ENCODE measurements at places on chromosomes 5 and 9.
A peak's percentile ranks its signal among the peaks of the same experiment; 100 is the strongest.

DNA sequence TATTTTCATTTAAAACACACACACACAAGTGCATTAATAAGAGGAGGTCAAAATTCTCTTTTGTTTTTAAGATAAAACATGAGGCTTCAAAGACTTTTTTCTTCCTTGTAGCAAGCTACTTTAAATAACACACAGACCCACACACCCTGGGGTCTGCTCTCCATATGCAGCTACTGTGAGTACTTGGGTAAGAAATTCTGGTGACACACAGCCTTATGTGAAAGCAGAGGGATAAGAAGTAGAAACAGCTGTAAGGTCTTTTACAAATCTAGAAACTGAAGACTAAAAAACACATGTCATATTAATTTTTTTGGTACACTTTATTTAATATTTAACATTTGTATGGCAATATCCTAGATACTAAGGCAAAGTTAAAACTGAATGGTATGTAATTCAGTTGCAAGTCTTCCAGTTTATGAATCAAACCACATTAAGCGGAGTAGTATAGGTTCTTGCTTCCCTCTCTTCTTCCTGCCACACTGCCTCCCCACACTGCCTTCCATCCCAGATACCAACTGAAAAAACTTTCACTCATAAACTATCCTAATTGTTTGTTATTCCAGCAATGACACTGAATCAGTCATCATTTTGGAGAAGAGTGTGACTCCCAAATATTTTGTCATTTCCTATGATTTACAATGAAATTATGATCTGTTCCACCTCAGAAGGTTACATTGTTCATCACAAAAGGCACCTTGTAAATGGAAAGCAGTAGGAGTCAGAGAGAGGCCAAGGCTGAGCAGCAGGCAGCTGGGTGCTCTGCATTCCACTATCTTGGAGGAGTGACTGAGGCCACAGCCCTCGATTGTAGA is 92.0 kb downstream of the PLCXD3 start:
- DNase-seq: no peak

GRCh38 chr5:117255211-117256027 is 680.8 kb upstream of the SEMA6A start:
- no peak for DNase-seq

GRCh38 chr5:45741110-45741509 is 44.9 kb upstream of the HCN1 start:
- DNase-seq: no peak

- no peak for DNase-seq
Measured at GRCh38 chr9:99601571-99602111, 220.0 kb upstream of the NR4A3 start.

GRCh38 chr9:137499858-137500661 is 40.9 kb upstream of the NSMF start:
- no peak for DNase-seq

- peak; percentile 24 for DNase-seq
Measured at GRCh38 chr5:134289509-134290113, 63.7 kb upstream of the PPP2CA start.

DNA sequence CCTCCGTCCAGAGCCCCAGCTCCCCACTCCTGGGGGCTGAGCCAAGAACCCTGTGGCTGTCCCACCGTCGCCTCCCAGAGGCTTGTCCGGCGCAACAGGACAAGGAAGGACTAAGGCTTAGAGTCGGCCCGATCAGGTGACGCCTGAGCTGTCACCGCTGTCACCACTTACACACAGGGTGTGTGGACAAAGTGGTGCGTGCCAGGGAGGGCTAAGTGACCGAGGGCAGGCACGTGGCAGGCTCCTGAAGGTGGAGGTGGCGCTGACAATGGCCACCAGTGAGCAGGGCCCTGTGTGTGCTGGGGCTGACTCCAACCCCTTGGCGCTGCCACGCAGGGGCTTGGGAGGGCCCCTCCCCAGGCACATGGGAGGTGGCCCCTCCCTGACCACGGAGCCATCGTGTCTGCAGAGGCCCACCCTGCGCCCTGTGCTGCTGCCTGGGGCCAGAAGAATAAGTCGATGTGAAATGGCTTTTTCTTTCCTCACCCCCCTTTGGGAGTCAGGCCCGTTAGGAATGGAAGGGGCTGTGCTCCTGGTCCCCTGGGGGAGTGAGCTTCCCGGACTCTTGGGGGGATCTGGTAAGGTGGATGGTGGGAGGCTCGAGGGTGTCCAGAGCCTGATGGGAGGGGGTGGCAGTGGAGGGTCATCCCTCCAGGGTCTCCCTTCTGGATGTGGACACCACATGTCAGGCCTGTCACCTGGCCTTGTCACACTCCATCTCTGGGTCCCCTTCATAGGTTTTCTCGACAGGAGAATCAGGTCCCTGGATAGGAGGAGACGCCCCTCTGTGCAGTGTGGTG is 2.6 kb upstream of the GPSM1 start:
- DNase-seq: no peak

DNA sequence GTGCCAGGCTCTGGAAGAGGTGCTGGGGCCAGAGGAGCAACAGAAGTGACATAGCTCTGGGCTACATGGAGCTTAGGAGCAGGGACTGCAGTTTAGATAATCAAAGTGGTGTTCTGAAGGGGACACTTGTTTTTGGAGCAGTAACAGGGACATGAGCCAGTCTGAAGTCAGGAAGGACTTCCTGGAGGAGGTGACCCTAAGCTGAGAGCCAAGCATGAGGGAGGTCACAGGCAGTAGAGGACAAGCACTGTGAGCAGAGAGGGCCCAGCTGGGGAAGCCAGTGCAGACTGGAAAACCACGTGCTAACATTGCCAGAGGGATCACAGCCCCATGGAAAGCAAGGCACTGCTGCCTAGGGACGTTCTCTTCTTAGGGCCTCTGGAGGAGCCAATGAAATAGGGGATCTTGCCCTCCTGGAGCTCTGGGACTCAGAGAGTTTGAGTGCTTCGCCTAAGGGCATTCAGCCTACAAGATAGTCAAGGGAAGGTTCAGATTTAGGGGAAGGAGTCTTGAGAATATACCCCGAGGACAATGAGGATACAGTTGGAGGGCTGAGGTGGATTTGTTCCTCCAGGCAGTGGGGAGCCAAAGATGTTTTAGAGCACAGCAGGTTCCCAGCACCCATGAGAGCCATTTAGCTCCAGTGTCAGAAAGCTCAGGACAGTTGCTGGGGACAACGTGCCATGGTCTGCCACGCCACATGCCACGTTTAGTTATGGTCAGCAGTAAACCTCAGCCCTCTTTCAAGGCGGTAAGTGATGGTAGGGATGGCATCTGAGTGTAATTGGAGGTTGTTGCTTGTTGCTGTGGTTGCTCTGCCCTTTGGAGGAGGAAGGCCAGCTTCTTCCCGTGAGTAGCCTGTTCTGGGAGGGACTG is 40.5 kb upstream of the SH3PXD2B start:
- DNase-seq: no peak

DNA sequence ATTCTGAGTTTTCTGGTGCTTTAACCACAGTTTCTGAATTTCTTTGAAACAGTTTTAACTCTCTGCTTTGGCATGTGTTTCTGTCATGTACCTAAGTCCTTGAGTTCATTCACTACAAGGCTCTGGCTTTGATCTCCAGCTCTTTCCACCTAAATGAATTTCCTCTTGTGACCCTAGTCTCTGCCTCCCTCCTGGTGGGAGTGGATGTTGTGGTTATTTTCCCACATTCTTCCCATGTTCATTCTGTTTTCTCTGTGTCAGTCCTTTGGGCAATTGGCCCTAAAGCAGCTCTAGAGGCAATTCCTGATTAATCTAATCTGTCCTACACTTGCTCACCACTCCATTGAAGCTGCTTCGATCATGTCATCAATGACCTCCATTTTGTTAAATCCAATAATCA is 28.4 kb upstream of the DPYSL3 start:
- DNase-seq: no peak

- peak; percentile 6 for DNase-seq
Measured at GRCh38 chr5:18281947-18282581, 647.8 kb downstream of the TAF11L14 start.

- no peak for DNase-seq
Measured at GRCh38 chr5:76861612-76862011, 11.8 kb downstream of the S100Z start.

DNA sequence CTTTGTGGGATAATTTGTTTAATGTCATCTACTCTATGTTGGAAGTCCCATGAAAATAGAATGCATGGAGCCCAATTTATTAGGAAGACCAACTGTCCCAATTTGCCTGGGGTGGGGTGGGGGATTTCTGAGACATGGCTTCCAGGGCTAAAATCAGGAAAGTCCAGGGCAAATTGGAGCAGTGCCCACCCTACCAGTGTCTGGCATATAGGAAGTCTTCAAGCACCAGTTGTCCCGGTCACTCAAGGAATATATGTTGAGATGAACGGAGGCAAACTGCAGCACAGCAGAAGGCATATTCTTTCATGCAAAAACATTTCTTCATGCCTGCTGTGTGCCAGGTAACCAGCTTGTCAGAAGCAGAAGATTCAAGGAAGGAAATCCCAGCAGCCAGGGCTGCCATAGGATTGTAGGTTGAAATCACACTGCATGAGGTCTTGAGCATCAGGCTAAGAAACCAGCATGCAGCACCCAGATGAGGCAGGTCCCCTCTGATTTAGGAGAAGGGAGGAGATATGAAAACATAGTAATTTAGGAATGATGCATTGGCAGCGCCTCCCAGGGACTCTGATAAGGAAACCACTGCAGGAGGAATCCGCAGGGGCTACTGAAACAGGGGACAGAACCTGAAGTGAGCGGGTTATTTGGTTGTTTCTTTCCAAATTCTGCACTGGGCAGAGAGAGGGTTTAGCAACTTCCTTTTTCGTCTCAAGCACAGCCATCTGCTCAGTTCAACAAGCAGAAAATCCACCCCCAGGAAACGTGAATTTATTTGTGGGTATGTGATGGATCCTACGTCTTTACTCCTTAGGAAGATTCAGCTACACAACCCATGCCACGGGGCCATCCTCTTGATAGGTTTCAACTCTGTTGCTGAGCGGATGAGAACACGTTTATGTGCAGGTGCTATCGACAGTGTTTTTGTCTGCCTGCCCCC is 112.6 kb upstream of the CPEB4 start:
- no peak for DNase-seq

- peak; percentile 33 for DNase-seq
Measured at GRCh38 chr9:33623658-33624586, 99.9 kb downstream of the ANKRD18B start.

GRCh38 chr5:119583684-119584083 is 45.7 kb upstream of the FAM170A start:
- no peak for DNase-seq

GRCh38 chr5:42252306-42252705 is 170.9 kb upstream of the GHR start:
- no peak for DNase-seq

GRCh38 chr5:52077941-52078815 is 694.9 kb downstream of the ISL1 start:
- DNase-seq: no peak

DNA sequence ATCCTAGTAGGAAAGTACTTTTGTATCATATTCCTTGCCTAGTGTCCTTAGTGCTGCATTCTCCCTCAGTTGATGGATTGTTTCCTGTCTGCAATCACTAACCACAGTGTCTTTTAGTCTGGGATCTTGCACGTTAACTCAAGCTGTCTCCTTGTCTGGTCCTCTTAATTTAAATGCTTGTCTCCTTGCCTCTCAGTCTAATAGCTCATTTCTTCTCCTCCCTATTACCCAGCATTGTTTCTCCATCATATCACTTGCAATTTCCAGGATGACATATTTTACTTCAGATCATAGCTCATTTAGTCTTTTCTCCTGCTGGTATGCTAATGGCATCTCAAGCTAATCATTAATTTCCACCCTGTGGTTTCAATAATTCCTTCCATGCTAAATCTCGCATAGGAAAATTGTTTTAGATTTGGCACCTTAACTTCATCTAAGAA is 2052.0 kb upstream of the C9orf72 start:
- no peak for DNase-seq

GRCh38 chr5:154397652-154398406 is 48.0 kb upstream of the SAP30L start:
- DNase-seq: no peak

DNA sequence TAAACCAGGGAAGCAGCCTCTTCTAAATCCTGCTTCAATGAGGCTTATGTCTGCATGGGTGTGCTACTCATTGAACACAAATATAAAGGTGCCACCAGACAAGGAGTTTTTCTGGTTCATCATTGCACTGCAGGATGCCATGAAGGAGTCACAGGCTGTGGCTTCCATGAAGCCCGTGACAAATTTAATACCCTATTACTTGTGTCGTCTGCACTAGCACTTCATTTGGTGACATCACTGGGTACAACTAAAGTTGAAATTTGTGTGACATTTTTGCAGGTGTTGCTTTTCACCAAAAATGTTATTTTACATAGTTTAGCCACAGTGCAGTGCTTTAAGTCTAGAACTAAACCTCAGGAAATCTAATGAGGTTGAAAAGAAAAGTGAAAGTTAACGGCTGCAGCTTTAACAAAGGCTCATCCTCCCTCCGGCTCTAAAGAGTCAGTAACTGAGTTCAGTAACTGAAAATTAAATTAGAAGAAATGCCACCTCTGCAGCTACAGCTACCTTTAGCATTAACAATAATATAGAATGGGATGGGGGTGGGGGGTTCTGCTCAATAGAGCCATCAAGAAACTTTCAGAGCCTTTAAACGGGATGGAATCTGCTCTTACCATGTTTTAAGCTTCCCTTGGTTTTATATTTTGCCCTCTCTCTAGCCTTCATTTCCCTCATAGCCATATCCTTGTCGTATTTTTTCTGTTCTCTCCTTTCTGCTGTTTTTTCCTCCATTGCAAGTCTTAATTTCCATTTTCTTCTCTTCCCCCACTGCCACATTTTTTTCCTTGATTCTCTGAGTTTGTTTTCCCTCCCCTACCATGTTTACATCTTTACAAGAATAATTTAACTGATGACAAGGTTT is 233.8 kb upstream of the TMEM161B start:
- DNase-seq: no peak

- DNase-seq: no peak
Measured at GRCh38 chr5:72067682-72068470, 39.4 kb upstream of the MAP1B start.

DNA sequence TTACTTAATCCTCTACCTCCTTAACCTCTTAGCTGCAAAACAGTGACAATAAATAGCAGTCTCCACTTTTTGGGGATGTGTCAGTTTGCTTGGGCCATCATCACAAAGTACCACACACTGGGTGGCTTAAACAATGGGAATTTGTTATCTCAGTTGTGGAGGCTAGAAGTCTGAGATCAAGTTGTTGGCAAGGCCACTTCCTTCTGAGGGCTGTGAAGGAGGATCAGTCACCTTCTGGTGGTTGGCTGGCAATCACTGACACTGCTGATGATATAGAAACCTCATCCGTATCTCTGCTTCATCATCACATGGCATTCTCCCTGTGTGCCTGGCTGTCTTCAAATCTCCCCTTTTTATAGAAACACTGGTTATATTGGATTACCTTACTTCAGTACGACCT is 187.1 kb upstream of the TBC1D2 start:
- no peak for DNase-seq

GRCh38 chr5:9766581-9766980 is 136.4 kb upstream of the TAS2R1 start:
- DNase-seq: no peak

DNA sequence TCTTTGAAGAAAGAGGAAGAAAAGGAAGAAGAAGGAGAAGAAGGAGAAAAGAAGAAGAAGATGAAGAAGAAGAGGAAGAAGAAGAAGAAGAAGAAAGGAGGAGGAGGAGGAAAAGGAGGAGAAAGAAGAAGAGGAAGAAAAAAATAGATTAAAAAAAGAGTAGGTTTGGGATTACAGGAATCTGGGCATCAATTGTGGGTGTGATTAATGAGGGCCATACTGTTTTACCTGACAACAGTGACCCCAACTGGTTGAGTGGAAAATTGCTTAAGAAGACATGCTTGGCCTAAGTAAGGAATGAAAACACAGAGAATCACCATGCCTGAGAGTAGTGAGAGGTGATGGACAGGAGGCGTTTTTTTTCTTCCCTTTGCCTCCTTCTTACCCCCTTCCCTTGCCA is 114.6 kb downstream of the FAM170A start:
- peak; percentile 10 for DNase-seq
